ENCODE measurements at places on chromosomes 3 and 15.
A peak's percentile ranks its signal among the peaks of the same experiment; 100 is the strongest.

DNA sequence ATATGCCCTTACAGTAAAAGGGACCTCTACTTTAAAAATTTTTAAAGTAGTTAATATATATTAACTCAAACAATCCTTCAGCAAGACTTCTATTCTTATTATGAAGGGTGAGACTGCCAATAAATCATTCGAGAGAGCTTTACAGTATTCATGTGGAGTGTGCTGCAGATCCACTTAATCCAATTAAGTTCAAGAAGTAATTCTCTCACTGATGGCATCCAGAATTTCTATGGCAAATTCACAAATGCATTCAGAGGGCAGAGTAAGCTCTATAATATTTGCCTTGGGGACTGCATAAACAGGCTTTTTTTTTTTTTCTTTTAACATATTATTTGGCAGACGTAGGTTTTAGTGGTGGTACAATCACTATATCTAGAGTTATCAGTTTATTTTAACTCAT, 692.0 kb downstream of the NLGN1 start:
- no peak overlapping the region for H3K4me3 ChIP-seq
- no peak for DNase-seq
- H3K27me3 ChIP-seq = no peaks in the 10 kb centered on the region

DNA sequence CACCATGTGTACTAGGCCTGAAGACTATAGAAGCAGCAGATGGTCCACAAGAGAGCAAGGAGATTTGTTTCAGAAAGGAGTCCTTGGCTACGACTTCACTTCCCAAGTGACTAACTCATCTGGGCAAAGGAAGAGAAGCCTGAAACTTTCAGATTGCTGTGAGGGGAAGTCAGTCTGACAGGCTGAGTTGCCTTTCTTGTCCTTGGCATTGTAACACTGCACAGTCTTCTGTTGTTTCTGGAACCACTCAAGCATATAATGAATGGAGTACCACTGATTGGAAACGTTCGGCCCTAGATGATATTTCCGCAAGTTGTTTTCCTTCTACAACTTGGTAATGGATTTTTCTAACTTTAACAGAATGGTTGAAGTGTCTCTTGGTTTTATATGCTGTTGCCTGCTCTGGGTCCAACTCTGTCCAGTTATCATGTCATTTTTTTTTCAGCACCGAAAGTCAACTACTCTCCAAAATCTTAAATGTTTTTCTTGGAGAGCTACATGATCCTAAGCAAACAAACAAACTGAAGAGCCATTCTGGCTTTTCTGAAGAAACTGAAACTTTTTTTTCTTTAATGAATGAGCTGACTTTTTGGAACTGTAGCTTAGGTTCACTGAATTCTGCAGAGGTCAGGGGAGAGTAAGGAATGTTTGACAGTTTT, 685.7 kb downstream of the MECOM start:
- peak overlapping the region; percentile 61 for H3K27ac ChIP-seq
- H3K4me3 ChIP-seq = no peak overlapping the region
- no peaks in the 10 kb centered on the region for H3K36me3 ChIP-seq
- no peaks in the 10 kb centered on the region for H3K27me3 ChIP-seq

GRCh38 chr15:39602143-39602542, 21.3 kb downstream of the THBS1 start:
- no peaks in the 10 kb centered on the region for H3K4me1 ChIP-seq
- no peak overlapping the region for H3K4me3 ChIP-seq
- DNase-seq = no peak
- no peak overlapping the region for H3K27ac ChIP-seq
- H3K27me3 ChIP-seq = no peaks in the 10 kb centered on the region

GRCh38 chr3:50575372-50575771, 6.0 kb downstream of the HEMK1 start:
- peaks cover 43% of the 10 kb centered on the region for H3K36me3 ChIP-seq
- H3K4me1 ChIP-seq = peaks cover 4% of the 10 kb centered on the region
- no peak for DNase-seq
- H3K4me3 ChIP-seq = no peak overlapping the region
- no peaks in the 10 kb centered on the region for H3K27me3 ChIP-seq
- H3K27ac ChIP-seq = no peak overlapping the region

GRCh38 chr3:46017720-46018119, 9.6 kb downstream of the XCR1 start:
- no peaks in the 10 kb centered on the region for H3K27me3 ChIP-seq
- no peaks in the 10 kb centered on the region for H3K4me1 ChIP-seq
- H3K27ac ChIP-seq = no peak overlapping the region
- no peak overlapping the region for H3K4me3 ChIP-seq
- DNase-seq = no peak

DNA sequence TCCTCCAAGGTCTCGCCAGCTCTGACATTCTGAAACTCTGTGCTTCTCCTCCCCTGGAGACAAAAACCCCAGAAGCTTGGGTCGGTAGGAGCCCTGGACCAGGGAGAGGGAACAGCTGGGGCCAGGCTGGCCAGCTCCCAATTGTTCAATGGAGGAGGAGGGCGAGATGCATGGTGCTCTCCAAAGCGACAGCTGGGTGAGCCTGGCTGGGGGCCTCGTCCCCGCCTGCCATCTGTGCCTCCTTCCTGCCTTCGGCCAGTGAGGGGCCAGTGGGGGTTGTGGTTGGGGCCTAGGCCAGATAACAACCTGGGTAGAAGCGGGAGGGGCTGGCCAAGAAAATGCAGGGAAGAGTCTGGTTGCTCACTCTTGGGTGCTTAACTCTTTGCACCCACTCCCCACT, 79.4 kb downstream of the CORO2B start:
- no peaks in the 10 kb centered on the region for H3K36me3 ChIP-seq
- no peaks in the 10 kb centered on the region for H3K27me3 ChIP-seq
- no peak overlapping the region for H3K27ac ChIP-seq
- no peak overlapping the region for H3K4me3 ChIP-seq

- no peaks in the 10 kb centered on the region for H3K4me1 ChIP-seq
- no peak overlapping the region for H3K4me3 ChIP-seq
- H3K36me3 ChIP-seq = peaks cover 18% of the 10 kb centered on the region
- DNase-seq = no peak
- H3K27me3 ChIP-seq = no peaks in the 10 kb centered on the region
- peak overlapping the region; percentile 30 for H3K27ac ChIP-seq
Observed at GRCh38 chr3:38003371-38003816, 12.8 kb downstream of the VILL start.

DNA sequence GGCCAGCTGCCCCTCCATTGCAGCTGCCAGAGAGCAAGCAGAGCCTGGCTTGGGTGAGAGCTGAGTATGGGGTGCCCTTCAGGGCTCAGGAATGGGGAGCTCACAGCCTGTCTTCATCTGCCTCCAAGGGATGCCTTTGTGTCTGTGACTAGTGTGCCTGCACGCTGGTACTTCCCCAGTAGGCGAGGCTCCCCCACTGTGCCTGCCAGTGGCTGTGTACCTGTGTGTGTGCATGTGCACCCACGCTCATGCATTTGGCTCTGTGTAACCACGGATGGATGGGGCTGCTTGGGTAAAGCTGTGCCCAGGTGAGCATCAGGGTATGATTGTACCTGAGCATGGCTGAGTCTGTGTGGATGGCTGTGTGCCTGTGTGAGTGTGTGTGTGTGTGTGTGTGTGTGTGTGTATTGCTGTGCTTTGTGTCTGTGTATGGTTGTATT, 2.3 kb upstream of the GRM2 start:
- H3K36me3 ChIP-seq = peaks cover 51% of the 10 kb centered on the region
- H3K4me1 ChIP-seq = no peaks in the 10 kb centered on the region
- H3K27ac ChIP-seq = no peak overlapping the region
- H3K4me3 ChIP-seq = no peak overlapping the region

DNA sequence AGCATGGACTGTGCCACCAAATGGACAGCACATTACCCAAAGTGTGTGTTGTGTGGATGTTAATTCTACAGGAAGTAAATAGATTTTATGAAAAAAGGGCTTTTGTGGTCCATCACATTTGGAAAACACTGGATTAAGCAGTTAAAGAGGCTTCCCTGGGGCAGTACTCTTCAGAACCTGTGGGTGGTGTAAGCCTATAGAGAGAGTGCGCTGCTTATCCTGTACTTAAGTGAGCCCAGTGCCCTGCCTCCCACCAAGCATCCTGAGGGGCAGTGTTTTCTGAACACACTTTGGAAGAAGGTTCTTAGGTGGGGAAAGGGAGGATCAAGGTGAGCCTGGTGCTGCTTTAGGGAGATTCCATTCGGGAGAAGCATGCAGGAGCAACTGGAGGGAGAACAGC, 10.9 kb downstream of the TTLL3 start:
- no peaks in the 10 kb centered on the region for H3K27me3 ChIP-seq
- H3K4me3 ChIP-seq = no peak overlapping the region
- no peak for DNase-seq
- H3K27ac ChIP-seq = no peak overlapping the region
- H3K36me3 ChIP-seq = peaks cover 9% of the 10 kb centered on the region

DNA sequence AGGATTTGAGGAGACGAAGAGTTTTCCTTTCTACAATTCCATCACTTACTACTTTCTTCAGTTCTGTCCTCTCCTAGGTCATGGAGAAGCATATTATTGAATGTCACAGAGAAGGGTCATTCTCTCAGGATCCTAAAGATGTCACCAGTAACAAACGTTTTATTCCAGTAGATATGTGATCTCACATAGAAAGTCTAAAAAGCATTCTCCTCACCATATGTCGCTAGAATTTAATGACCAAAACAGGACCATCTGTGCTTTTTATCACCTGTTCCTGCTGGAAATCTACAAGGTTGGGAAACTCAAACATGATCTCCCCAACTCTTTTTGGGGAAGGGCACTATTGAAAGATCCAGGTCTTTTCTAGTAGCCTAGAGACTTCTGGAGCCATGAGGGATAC, 24.0 kb upstream of the FRMD5 start:
- H3K4me3 ChIP-seq = no peak overlapping the region
- no peaks in the 10 kb centered on the region for H3K27me3 ChIP-seq
- no peak overlapping the region for H3K27ac ChIP-seq

GRCh38 chr15:58852347-58852746, 81.1 kb downstream of the SLTM start:
- no peak overlapping the region for H3K27ac ChIP-seq
- peaks cover 43% of the 10 kb centered on the region for H3K36me3 ChIP-seq
- H3K27me3 ChIP-seq = no peaks in the 10 kb centered on the region
- H3K4me1 ChIP-seq = no peaks in the 10 kb centered on the region
- DNase-seq = no peak
- no peak overlapping the region for H3K4me3 ChIP-seq

GRCh38 chr3:194326192-194326967, 24.7 kb downstream of the CPN2 start:
- no peak for DNase-seq
- no peak overlapping the region for H3K27ac ChIP-seq
- no peak overlapping the region for H3K4me3 ChIP-seq
- no peaks in the 10 kb centered on the region for H3K4me1 ChIP-seq

DNA sequence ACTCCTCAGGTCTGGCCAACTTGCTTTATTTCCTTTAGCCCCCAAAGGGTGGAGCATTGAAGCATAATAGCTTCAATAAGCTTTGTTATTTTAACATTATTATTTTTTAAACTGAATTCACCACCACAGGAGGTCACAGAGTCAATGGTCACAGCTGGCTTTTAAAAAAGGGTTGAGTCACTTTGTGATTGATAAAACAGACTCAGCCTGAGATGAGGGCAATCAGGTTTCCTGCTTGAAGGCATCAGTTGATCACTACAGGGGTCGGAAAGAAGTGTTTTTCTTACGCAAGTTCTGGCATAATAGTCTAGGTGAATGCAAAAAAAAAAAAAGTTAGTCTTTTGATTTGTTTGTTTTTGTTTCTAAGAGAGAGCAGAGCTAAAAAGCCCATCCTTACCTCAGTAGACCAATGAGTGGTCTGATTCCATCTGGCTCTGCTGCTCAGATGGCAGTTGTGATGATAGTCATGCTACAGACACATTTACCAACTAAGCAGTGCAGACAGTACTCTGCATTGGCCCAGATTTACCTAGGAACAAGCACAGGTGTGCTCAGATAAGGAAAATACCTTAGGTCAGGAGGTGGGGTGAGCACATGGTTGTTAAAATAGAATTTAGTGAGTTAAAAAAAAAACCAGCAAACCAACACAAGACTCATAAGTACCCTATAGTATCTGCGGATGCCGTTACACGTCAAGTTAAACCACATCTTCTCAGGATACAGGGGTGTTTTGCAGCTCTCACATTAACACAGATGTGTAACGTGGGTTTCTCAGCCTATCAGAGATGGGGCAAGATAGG, 22.6 kb downstream of the ZNF80 start:
- no peak overlapping the region for H3K27ac ChIP-seq
- H3K36me3 ChIP-seq = no peaks in the 10 kb centered on the region
- DNase-seq = no peak
- H3K27me3 ChIP-seq = no peaks in the 10 kb centered on the region
